Bronchial smooth muscle cell (primary cell): ENCODE measurements at places on chromosomes 7 and 10. TPM values are rescaled to one million over a fixed set of nuclear protein-coding genes. Genes with fewer than 3 reads are reported as not detected.

OR2A7 gene
- total RNA-seq, result 0.09 TPM in 1 of 2 replicates, not detected in the other

MYPN gene
- under 0.01 and 0.16 TPM in 2 replicates for total RNA-seq

COL26A1 gene
- not detected in 2 replicates for total RNA-seq

CLDN4 gene
- 0.32 and 0.43 TPM in 2 replicates for total RNA-seq

MCM10 gene
- 0.34 and 1.3 TPM in 2 replicates for total RNA-seq
